ENCODE measurements at places on chromosomes 2 and 18.
A peak's percentile ranks its signal among the peaks of the same experiment; 100 is the strongest.

GRCh38 chr18:77151772-77152520 is 19.4 kb upstream of the MBP start:
- no peaks in the 10 kb centered on the region for H3K36me3 ChIP-seq
- no peak overlapping the region for H3K4me3 ChIP-seq
- no peak for DNase-seq

DNA sequence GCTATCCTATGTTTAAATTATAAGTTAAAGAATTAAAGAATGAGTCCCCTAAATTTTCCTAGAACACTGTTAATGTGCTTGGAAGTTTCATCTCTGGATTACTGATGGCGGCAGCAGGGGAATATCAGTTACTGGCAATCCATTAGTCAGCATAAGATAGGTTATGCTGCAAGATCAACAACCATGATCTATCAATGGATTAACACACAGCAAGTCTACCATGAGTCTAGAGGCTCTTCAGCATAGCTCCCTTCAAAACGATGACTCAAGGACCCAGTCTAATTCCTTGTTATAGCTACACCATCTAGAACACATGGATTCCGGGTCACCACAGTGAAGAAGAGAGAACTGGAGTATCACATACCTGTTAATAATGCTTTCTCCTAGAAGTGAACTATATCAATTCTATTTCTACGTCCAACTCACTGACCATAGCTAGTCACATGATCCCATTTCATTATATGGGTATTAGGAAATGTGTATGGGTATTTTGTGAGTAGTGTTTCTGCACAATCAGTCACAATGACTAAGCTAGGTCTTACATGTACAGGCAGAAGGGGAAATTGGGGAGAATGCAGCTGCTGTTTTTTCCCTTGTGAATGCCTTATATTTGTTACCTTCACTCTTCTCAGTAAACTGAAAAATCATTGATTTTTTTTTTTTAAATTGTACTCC is 108.3 kb upstream of the MAPRE2 start:
- no peaks in the 10 kb centered on the region for H3K36me3 ChIP-seq
- no peak overlapping the region for H3K27ac ChIP-seq
- DNase-seq = no peak
- no peak overlapping the region for H3K4me3 ChIP-seq
- no peaks in the 10 kb centered on the region for H3K27me3 ChIP-seq
- peaks cover 3% of the 10 kb centered on the region for H3K4me1 ChIP-seq

DNA sequence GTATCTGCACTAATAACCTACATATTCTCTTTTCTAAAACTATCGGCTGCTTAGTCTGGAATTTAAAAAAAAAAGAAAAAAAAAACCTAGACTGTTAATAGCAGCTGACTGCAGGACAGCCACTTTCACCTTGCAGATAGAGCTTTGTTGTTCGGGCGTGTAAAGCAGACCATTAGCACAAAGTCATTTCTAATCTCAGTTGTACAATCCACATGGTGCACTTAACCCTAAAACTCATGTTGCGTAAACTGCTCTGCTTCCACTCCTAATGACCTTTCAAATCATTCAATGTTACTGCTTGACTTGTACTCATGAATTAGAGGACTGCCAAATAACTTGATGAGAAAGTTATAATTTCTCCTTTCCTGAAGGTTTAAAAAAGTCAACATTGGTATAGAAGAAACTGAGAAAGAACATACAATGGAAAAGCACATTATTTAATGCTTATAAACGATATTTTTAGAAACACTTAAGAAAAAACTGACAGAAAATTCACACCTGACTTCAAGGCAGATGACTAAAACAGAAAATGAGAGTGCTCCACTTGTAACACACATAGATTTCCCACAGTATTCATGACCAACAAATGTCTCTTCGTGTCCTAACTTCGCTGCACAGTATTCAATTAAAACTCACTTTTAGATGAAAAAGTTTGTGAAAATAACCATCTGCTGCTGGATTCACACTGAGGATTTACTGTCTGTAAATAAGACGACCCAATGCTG is 2.6 kb downstream of the CDH2 start:
- no peak overlapping the region for H3K27ac ChIP-seq
- no peak for DNase-seq
- H3K4me1 ChIP-seq = no peaks in the 10 kb centered on the region

GRCh38 chr18:36780748-36781147 is 48.1 kb downstream of the TPGS2 start:
- H3K27ac ChIP-seq = no peak overlapping the region
- DNase-seq = no peak
- H3K4me1 ChIP-seq = no peaks in the 10 kb centered on the region
- H3K4me3 ChIP-seq = no peak overlapping the region

DNA sequence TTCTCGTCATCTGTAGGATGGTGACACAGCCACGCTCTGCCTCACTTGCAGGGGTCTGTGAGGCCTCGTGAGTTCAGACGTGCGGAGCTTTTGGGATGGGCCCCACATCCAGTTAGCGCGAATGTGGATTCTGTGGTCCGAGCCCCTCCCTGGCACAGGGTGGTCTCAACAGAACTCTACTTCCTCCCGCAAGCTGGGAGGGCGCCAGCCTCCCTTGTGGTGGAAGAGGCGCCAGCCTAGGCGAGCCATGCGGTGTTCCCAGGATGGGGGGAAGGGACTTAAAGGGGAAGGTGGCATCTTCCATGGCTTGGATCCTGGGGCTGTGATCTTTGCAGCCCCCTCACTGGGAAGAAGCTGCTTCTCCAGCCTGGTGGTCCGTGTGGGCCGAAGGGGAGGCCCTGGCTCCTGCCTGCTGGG is 1.4 kb downstream of the SNORC start:
- H3K36me3 ChIP-seq = no peaks in the 10 kb centered on the region
- no peak for DNase-seq
- no peak overlapping the region for H3K4me3 ChIP-seq
- no peak overlapping the region for H3K27ac ChIP-seq

DNA sequence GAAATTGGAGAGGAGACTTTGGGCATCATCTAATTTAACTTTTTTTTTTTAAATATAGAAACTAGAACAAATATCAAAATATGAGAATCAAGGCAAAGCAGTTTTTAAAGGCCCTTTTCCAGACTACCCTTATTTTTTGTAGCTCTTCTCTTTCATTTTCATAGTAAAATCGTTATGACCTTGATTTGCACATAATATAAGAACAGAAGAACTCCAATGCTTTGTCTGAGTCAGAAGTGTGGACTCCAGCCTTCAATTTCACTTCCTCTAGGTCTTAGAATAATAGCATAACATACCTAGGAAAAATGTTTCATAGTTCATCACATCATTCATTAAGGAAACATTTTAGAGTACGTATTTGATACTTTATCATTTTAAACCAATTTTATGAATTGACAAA is 74.4 kb downstream of the ANKRD12 start:
- no peak overlapping the region for H3K4me3 ChIP-seq
- no peak overlapping the region for H3K27ac ChIP-seq
- H3K36me3 ChIP-seq = peaks cover 57% of the 10 kb centered on the region
- no peaks in the 10 kb centered on the region for H3K27me3 ChIP-seq
- H3K4me1 ChIP-seq = no peaks in the 10 kb centered on the region

GRCh38 chr18:42176599-42176998 is 221.6 kb downstream of the PIK3C3 start:
- H3K27me3 ChIP-seq = no peaks in the 10 kb centered on the region
- no peak overlapping the region for H3K27ac ChIP-seq
- no peak overlapping the region for H3K4me3 ChIP-seq
- DNase-seq = no peak
- no peaks in the 10 kb centered on the region for H3K36me3 ChIP-seq

DNA sequence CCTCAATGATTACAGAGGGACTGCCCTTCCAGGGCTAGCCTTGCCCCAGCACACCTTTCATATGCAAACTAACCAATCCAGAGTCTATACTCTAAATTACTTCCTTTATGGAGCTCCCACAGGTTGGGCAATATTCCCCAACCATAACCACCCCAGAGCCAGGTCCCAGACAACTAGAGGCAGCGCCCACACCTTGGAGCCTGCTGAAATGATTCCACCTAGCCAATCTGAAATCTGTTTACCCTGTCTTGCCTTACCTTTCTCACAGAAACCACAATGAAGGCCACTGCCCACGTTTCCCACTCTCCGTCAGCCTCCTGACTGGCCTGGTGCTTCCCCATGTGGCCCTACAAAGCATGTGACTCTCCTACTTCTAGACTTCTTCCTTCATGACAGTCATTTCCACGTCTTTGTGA is 62.0 kb downstream of the REEP1 start:
- DNase-seq = no peak
- no peaks in the 10 kb centered on the region for H3K36me3 ChIP-seq
- no peak overlapping the region for H3K4me3 ChIP-seq
- H3K27me3 ChIP-seq = peaks cover 21% of the 10 kb centered on the region

- no peaks in the 10 kb centered on the region for H3K36me3 ChIP-seq
- no peak for DNase-seq
- no peaks in the 10 kb centered on the region for H3K27me3 ChIP-seq
- H3K4me1 ChIP-seq = no peaks in the 10 kb centered on the region
Measured at GRCh38 chr2:231384109-231384435, 11.4 kb upstream of the B3GNT7 start.

DNA sequence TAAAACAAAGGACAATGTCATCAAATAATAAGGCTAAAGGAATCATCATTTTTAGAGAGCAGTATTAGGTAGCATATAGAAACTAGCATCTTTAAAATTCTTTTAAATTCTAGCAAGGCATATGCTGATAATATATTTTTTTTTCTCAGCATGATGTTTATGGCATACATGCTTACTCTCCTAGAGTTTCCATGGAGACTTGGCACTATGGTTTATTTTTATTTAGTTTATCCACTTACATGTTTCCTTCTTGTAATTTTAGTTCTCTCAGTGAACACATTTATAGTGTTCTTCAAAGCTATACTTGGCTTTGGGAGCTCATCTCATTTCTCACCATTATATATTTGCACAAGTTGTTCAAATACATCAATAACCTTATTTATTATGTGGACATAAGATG is 413.8 kb upstream of the LINC00305 start:
- H3K27me3 ChIP-seq = no peaks in the 10 kb centered on the region
- no peak for DNase-seq
- no peaks in the 10 kb centered on the region for H3K36me3 ChIP-seq
- H3K4me3 ChIP-seq = no peak overlapping the region

- no peaks in the 10 kb centered on the region for H3K4me1 ChIP-seq
- H3K27ac ChIP-seq = no peak overlapping the region
- no peak overlapping the region for H3K4me3 ChIP-seq
Measured at GRCh38 chr18:413233-413632, 87.3 kb downstream of the COLEC12 start.

DNA sequence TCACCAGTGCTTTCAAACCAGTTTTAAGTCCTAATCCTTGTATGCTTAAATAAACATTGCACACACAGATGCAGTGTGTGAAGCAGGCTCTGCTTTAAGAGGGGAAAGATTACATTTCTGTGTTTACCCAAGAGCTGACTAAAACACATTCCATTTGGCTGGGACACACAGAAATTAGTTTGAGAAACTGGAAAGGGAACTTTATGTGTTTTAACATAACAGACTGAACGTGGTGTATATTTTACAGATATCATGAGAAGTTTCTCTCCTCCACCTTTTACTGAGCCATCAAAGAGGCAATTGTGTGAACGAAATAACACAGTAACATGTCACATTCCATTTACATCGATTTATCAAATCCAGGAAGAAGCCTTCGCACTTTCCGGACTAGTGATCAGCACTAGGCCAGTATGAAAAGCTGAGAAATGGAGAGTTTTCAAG is 121.8 kb downstream of the MAIP1 start:
- no peaks in the 10 kb centered on the region for H3K4me1 ChIP-seq
- no peaks in the 10 kb centered on the region for H3K36me3 ChIP-seq
- no peak for DNase-seq
- H3K4me3 ChIP-seq = no peak overlapping the region
- H3K27ac ChIP-seq = no peak overlapping the region
- no peaks in the 10 kb centered on the region for H3K27me3 ChIP-seq

GRCh38 chr2:5409898-5410381 is 282.2 kb upstream of the SOX11 start:
- DNase-seq = no peak
- no peaks in the 10 kb centered on the region for H3K36me3 ChIP-seq
- H3K4me1 ChIP-seq = no peaks in the 10 kb centered on the region
- no peak overlapping the region for H3K27ac ChIP-seq
- H3K4me3 ChIP-seq = no peak overlapping the region
- H3K27me3 ChIP-seq = no peaks in the 10 kb centered on the region

- no peaks in the 10 kb centered on the region for H3K27me3 ChIP-seq
- H3K36me3 ChIP-seq = no peaks in the 10 kb centered on the region
- no peaks in the 10 kb centered on the region for H3K4me1 ChIP-seq
- H3K4me3 ChIP-seq = no peak overlapping the region
Measured at GRCh38 chr2:196337208-196337953, 166.0 kb upstream of the STK17B start.

- no peak overlapping the region for H3K4me3 ChIP-seq
- H3K4me1 ChIP-seq = peaks cover 10% of the 10 kb centered on the region
- peak overlapping the region; percentile 50 for H3K27ac ChIP-seq
- no peaks in the 10 kb centered on the region for H3K27me3 ChIP-seq
Measured at GRCh38 chr2:222572751-222573174, 83.1 kb downstream of the FARSB start.

DNA sequence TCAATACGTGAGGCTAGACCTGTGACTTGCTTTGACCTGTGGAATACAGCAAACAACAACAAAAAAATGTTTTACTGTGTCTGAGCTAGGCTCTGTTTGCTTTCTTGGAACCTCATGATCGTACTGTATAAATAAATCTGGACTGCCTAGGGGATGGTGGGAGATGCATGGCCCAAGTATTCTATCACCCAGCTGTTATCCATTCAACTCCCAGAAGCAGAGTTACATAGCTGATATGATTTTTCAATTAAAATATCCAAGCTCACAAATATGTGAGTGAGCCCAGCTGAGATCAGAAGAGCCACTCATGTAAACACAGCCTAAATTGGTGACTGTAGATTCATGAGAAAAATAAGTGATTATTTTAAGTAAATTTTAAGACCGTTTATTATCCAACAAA is 154.1 kb upstream of the THUMPD2 start:
- H3K4me3 ChIP-seq = no peak overlapping the region

DNA sequence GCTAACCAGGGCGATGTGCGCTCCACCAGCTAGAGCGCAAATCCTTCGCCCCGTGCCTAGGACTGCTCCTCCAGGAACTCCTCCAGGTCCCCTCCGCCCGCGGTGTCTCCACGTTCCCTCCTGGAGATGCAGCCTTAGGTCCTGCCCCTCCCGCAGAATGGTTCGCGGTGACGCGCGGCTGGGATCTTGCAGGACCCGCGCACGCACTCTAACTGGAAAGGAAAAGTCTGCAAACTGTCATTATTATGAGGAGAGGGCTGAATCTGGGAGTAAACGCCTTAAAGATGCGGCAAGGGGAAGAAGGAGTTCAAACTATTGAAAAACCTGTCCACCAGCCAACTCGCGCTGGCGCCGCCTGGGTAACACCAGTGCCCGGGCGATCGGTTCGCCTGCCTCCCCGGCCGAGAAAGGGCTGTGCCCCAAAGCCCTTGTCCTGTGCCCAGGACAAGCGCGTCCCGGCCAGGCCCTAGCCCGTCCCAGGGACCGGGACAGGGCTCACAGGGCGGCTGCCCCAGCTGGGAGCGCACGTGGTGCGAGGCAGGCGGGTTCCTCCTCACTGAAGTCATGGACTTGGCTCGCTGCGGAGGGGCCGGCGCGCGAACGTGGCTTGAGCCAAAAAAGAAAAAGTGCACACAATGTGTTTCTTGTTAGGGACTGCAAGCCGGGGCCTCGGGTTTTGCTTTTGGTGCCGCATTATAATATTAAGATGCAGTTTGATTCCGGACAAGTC is 5.5 kb upstream of the ID2 start:
- no peak overlapping the region for H3K27ac ChIP-seq
- H3K36me3 ChIP-seq = no peaks in the 10 kb centered on the region
- no peak for DNase-seq
- H3K4me3 ChIP-seq = no peak overlapping the region

All from K562 (cell line).